ENCODE measurements at places on chromosomes 1 and 21.

- DNase-seq = no peak
Observed at GRCh38 chr1:234440348-234440747, 38.6 kb downstream of the TARBP1 start.

- no peak for DNase-seq
Observed at GRCh38 chr1:7409278-7409677, 361.8 kb upstream of the VAMP3 start.

DNA sequence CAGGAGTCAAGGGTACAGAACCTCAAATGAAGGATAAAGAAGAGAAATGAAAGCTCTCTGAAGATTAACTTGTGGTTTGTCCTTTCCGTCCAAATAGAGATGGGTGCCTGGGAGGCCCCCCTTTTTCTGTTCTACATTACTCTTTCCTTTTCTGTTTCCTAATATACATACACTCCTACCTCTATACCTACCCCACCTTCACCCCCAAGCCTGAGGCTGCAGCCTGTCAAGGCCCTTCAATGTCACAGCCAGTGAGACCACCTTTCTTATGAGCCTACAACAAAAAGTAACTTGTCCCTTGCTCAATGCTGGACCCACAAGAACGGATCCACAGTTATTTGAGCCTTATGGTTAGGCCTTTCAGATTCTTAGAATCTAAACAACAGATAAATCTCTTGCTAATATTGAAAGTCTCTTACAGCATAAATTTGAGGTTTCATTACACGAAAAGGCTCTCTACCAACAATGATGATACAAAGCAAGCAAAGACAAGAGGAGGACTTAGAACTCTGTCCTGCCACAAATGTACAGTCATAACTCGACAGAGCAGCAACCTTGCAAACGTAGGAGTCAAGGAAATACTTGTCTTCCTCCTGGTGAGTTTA, 4.1 kb upstream of the TRAF3IP3 start:
- DNase-seq = no peak

DNA sequence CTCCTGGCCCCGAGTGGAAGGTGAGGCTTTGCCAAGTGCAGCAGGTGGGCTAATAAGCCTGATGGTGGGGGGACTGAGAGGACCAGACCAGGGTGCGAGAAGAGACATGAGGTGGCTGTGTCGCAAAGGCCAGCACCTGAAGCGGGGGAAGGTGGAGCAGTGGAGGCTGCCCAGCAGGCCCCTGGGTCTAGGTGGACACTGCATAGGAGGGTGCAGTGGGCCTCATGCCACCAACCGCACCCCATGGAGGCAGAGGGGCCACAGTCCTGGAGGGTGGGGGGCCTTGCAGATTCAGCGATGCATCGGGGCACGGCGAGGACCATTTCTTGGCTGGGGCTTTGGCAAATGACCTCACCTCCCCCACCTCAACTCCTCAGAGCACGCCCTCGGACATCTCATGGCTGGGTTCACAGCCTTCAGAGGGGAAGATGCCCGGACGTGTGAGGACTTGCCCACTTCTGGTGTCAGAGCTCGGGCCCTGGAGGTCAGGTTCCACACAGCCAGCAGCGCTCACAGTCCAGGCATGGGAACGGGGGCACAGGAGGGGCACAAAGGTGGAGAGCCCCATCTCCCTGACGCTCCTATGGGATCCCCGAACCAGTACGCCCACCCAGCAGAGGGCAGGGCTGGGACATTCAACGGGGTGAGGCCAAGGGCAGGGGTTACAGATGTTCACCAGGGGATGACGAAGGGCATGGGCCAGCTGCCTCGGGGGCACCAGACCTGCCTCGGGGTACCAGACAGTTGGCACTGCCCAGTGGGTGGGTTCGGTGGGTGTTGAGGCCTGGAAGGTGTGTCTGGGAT, 35.4 kb downstream of the UBE2G2 start:
- DNase-seq = no peak

GRCh38 chr21:40622531-40622930, 224.4 kb downstream of the DSCAM start:
- no peak for DNase-seq

DNA sequence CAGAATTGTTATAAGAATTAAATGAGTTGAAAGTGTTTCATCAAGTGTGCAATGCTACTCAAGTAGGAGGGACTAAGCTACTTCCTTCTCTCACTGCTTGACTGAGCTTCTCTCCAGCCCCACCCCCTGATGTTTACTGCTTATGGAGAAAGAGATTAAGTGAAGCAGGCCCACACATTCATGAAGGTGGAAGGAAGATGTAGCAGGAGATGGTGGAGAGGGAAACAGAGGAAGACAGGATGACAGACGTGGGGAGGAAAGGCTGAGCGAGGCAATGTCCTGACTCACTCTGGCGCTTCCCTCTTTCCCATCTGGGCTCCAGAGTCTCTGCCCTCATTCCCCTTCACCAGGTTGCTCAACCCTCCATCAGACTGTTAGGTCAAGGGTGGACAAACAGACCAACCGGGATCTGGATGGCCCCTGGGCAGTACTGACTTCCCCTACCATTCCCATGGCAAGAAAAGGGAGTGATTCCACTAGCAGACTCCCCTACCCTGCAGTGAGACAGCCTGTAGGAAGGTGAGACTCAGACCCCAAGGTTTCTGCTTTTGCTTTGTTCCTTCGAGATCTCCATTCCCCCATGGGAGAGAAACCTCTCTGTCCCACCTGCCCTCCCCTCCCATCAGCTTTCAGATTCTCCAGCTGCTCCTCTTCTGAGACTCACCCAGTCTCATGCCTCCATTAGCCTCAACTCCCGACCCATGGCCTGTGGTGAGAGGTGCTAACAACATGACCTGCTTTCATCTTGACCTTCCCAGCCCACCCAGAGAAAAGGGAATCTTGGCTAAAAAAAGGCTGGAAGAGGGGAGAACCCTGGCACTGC, 3.1 kb upstream of the ARHGEF2 start:
- DNase-seq = no peak

DNA sequence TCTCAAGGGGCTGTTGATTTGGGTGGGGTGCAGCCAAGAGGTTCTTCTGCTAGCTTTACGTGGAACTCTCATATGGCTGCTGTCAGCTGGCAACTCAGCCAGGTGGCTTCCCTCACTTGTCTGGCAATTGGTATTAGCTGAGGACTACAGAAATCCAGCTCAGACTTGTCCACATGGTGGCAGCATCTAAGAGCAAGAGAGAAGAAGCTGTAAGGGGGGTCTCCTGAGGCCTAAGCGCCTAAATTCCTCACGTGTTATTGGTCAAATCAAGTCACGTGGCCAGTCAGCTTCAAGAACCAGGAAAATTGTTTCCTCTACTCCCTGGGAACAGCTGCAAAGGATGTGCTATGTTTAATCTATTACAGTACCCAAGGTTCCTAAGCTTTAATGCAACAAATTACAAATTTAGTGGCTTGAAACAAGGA, 4.2 kb upstream of the DYRK3 start:
- DNase-seq = peak; percentile 63

- DNase-seq = no peak
Observed at GRCh38 chr1:246320286-246320685, 186.8 kb downstream of the SMYD3 start.

DNA sequence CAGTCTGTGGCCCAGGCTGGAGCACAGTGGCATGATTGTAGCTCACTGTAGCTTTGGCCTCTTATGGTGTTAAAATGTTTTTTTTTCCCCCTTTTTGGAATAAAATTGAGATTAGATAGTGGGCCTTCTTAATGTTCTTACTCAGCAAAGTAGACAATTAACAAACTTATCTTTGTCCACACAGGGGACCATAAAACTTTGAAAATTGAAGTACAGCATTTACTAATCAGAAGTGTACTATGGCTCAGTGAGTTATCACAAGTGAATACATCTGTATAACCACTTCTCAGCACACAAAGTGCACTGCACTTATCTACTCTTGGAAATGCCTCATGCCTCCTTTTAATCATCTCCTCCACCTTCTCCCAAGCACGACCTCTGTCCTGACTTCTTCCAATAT, 218.9 kb downstream of the PRDM2 start:
- no peak for DNase-seq

GRCh38 chr1:178495158-178495557, 1.6 kb downstream of the CLEC20A start:
- no peak for DNase-seq

GRCh38 chr1:208821939-208822338, 577.8 kb upstream of the PLXNA2 start:
- DNase-seq = no peak

DNA sequence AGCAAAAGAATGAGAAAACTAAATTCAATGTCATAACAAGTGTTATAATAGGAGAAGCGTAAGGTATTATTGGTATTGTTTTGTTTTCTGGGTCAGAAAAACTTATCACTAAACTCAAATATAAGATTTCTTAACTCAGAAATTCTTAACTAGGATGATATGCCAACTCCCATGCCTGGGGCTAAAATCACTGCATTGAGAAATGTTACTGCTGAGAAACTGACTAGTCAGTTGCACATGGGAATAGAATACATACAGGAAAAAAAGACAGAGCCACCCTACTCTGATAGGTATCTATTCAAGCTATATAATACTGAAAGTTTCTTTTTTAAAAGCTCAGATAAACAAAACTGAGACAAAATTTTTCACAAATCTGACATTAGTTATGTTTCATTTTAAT, 56.3 kb downstream of the PRPF38A start:
- DNase-seq = no peak

GRCh38 chr1:183945428-183946319, 91.9 kb downstream of the COLGALT2 start:
- no peak for DNase-seq

- no peak for DNase-seq
Observed at GRCh38 chr1:230594214-230594773, 48.0 kb upstream of the COG2 start.

GRCh38 chr1:162666006-162666645, 33.9 kb downstream of the DDR2 start:
- no peak for DNase-seq

- no peak for DNase-seq
Observed at GRCh38 chr1:97070376-97070775, 348.8 kb downstream of the PTBP2 start.

- no peak for DNase-seq
Observed at GRCh38 chr1:226919587-226919986, 20.5 kb upstream of the COQ8A start.

DNA sequence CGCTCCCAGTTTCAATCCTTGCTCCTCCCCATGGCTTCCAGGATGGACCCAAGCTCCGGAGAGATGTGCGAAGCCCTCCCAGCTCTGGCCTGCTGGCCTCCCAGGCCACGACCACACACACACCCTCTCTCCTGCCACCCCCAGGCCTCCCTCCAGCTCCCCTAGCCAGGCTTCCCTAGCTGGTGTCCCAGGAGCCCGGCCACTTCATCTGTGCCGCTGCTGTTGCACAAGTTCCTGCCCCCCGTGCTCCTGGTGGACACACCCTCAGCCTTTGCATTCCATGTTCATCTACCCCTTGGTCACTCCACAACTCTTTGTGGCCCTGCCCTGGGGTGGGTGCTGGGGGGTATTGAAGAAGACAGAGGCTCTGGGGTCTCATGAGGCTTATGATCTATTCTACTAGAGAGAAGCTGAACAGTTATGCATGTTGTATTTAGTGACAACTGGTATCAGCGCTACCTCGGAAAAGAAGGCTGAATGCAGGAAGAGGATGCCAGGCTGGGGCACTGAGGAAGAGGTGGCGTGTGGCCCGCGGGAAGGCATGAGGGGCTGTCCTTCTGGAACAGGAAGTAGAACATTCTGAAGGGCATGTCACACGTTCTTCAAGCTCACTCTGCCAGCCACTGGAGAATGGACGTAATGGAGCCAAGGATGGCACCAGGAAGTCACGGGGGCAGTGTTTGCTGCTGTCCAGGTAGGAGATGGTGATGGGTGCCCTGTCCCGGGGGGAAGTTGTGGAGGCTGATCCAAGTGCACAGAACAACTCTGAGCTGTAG, 172.4 kb downstream of the PSMG1 start:
- DNase-seq = no peak

DNA sequence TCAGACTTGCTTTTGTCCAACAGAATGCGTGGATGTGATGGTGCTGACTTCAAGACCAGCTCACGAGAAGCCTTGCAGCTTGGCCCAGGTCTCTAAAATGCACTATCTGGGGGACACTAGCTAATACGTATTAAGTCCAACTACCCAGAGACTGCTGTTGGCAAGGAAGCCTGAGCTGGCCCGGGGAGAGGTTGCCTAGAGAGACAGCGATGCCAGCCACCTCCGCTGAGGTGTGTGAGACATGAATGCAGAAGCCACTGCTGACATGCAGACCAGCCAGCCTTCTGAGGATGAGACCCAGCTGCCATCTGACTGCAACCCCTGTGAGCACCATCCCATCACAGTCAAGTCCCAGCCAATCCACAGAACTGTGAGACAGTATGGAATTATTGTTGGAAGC, 32.5 kb downstream of the THAP3 start:
- DNase-seq = no peak

DNA sequence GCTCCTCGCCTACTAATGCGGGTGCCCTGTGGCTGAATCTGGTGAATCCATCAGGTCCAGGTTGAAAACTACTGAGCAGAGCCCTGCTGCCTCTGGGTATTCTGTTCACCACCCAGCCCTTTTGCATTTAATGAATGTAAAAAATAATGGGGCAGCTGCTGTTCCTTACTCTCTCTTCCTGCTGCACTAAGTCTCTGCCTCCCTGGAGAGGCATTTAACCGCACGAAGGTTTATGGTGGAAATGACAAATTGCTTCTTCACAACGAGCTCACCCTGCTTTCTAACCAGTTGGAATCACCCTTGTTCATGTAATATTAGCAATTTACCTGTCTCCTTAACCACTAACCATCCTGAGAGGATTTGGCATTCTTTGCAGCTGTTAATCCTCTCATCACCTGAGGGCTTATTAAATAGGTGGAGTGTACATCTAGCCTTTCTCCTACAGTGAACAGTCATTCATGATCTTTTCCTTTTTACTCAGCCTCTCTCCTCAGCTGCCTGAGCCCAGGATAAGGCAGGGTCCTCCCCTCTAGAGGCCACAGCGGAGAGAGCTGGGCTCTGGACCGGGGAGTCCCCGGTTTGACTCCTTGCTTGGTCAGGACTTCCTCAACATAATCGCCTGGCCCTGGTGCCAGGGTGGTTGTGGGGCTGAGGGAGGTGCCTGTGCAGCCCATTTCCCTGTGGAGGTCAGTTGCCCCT, 97.6 kb downstream of the NOS1AP start:
- DNase-seq = no peak

GRCh38 chr1:70168283-70168682, 37.1 kb downstream of the LRRC40 start:
- DNase-seq = no peak

DNA sequence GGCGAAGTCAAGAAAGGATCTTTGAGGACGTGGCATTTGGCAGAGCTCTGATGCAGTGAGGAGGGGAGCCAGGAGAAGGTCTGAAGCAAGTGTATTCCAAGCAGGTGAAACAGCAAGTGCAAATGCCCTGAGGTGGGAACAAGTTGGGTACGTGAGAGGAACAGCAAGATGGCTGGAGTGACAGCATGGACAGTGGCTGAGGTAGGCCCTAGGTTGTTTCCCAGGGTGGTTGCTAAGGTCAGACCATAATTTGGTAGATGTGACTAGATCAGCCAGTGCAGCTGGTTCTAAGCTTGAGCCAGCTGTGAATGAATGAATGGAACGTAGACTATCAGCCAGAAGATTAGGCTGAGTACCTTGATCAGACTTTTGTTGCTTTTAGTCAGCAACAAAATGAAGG, 37.5 kb upstream of the JUN start:
- DNase-seq = no peak
